ENCODE measurements at places on chromosomes 13 and 19. TPM values are rescaled to one million over a fixed set of nuclear protein-coding genes. Genes with fewer than 3 reads are reported as not detected.

CD37 gene
- 177 TPM for total RNA-seq

CEACAM20 gene
- total RNA-seq, result not detected

ERCC5 gene
- 75.8 TPM for total RNA-seq

GRCh38 chr13:35480346-35480745 is 3.9 kb upstream of the MAB21L1 start:
- DNase-seq, result no peak
- H3K27ac ChIP-seq, result no peak overlapping the region

- H3K27ac ChIP-seq, result peak overlapping the region; percentile 95
- peak overlapping the region; percentile 92 for H3K4me3 ChIP-seq
- H3K36me3 ChIP-seq, result peaks cover 4% of the 10 kb centered on the region
Measured at GRCh38 chr19:36013280-36014011, 567 bp downstream of the ALKBH6 start.

DNA sequence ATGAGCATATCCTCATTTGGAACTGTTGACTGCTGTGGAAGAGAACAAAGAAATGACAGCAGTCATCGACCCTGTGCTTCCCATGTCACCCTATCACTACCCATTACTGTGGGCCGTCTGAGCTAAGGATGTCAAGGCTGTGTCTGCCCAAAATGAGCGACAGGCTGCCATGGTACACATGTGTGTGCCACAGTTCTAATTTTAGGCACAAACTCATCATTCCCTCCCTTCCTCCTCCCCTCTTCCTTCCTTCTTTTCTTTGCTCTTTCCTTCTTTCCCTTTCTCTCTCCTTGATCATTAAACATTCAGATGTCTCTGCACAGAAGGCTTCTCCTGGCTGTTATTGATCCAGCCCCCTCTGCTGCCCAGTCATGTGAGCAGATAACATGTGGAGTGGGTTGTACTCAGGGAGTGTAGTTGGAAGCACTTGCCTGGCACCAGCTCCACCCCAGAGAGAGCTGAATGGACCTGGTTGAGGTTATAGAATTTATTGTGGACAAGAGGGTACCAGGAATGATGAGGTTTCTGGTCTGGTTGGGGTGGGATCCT is 6.3 kb downstream of the FGF9 start:
- no peak overlapping the region for H3K4me3 ChIP-seq
- H3K36me3 ChIP-seq, result no peaks in the 10 kb centered on the region
- H3K27me3 ChIP-seq, result peaks cover 41% of the 10 kb centered on the region

DNA sequence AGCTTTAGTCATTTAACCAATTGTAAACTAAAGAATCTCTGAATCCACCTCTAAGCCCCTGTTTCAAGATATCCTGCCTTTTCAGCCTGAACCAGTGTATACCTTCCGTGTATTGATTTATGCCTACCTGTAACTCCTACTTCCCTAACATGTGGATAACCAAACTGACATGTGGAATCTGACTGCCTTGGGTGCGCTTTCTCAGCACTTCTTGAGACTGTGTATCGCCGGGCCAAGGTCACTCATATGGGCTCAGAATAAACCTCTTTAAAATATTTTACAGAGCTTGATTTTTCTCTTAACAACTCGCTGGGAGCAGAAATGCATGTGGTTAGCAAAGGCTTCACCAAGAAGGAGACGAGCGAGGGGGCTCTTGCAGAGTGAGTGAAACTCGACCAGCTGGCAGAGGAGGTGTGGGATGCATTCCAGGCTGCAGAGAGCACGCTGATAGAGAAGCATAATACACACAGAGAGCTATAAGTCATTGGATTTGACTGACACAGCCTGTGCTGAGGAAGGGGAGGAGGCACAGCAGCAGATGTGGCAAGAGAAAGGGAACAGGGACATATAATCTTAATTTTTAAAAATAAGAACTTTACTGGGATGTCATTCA is 268.2 kb upstream of the MAB21L1 start:
- H3K4me3 ChIP-seq, result no peak overlapping the region
- DNase-seq, result no peak
- no peaks in the 10 kb centered on the region for H3K4me1 ChIP-seq
- no peak overlapping the region for H3K27ac ChIP-seq
- no peaks in the 10 kb centered on the region for H3K27me3 ChIP-seq

GRCh38 chr19:42422901-42423461 is 4.2 kb downstream of the LIPE start:
- H3K4me1 ChIP-seq, result peaks cover 38% of the 10 kb centered on the region
- peaks cover 5% of the 10 kb centered on the region for H3K36me3 ChIP-seq
- DNase-seq, result peak; percentile 70
- peak overlapping the region; percentile 90 for H3K27ac ChIP-seq
- peaks cover 3% of the 10 kb centered on the region for H3K27me3 ChIP-seq

- H3K4me3 ChIP-seq, result no peak overlapping the region
- no peaks in the 10 kb centered on the region for H3K36me3 ChIP-seq
- H3K27me3 ChIP-seq, result no peaks in the 10 kb centered on the region
- H3K27ac ChIP-seq, result peak overlapping the region; percentile 1
Measured at GRCh38 chr13:22017226-22017625, 346.4 kb downstream of the FGF9 start.

GRCh38 chr13:30053939-30054338 is 203.5 kb upstream of the UBL3 start:
- peaks cover 4% of the 10 kb centered on the region for H3K36me3 ChIP-seq
- peaks cover 5% of the 10 kb centered on the region for H3K27me3 ChIP-seq
- peaks cover 25% of the 10 kb centered on the region for H3K4me1 ChIP-seq
- no peak overlapping the region for H3K4me3 ChIP-seq
- no peak overlapping the region for H3K27ac ChIP-seq

DNA sequence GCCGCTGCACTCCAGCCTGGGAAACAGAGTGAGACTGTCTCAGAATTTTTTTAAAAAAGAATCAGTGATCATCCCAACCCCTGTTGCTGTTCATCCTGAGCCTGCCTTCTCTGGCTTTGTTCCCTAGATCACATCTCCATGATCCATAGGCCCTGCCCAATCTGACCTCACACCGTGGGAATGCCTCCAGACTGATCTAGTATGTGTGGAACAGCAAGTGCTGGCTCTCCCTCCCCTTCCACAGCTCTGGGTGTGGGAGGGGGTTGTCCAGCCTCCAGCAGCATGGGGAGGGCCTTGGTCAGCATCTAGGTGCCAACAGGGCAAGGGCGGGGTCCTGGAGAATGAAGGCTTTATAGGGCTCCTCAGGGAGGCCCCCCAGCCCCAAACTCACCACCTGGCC is at the start of gene KLK2:
TSS of gene KLK2 (plus strand) at position 384 of the 400 bp plus-strand sequence. CDS start 35 bp downstream, outside the sequence.
- no peak within 1 kb of the TSS for H3K27ac ChIP-seq
- no peak for DNase-seq
- H3K36me3 ChIP-seq, result no peaks in the 10 kb centered on the region
- peaks cover 17% of the 10 kb centered on the region for H3K27me3 ChIP-seq

GRCh38 chr19:49879243-49879963 is 1.9 kb downstream of the TBC1D17 start:
- peaks cover 12% of the 10 kb centered on the region for H3K36me3 ChIP-seq
- peak overlapping the region; percentile 9 for H3K4me3 ChIP-seq
- H3K27me3 ChIP-seq, result no peaks in the 10 kb centered on the region
- no peak for DNase-seq

- no peaks in the 10 kb centered on the region for H3K36me3 ChIP-seq
- H3K4me1 ChIP-seq, result peaks cover 4% of the 10 kb centered on the region
- H3K27ac ChIP-seq, result peak overlapping the region; percentile 77
Measured at GRCh38 chr19:48858984-48859710, 9.3 kb downstream of the PLEKHA4 start.

- no peak overlapping the region for H3K4me3 ChIP-seq
- H3K4me1 ChIP-seq, result no peaks in the 10 kb centered on the region
- H3K27me3 ChIP-seq, result no peaks in the 10 kb centered on the region
- no peak overlapping the region for H3K27ac ChIP-seq
- no peak for DNase-seq
Measured at GRCh38 chr13:31311921-31312320, 112.1 kb downstream of the B3GLCT start.

GRCh38 chr19:41698746-41699230 is 9.6 kb upstream of the CEACAM5 start:
- peaks cover 2% of the 10 kb centered on the region for H3K27me3 ChIP-seq
- H3K27ac ChIP-seq, result no peak overlapping the region
- no peaks in the 10 kb centered on the region for H3K4me1 ChIP-seq
- no peaks in the 10 kb centered on the region for H3K36me3 ChIP-seq

DNA sequence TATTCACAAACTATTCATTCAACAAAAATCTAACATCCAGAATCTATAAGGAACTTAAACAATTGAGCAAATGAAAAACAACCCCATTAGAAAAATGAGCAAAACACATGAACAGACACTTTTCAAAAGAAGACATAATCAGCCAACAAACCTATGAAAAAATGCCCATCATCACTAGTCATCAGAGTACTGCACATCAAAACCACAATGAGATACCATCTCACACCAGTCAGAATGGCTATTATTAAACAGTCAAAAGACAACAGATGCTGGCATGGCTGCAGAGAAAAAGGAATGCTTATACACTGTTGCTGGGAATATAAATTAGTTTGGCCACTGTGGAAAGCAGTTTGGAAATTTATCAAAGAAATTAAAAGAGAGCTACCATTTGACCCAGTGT is 487.6 kb downstream of the GPC6 start:
- no peak overlapping the region for H3K27ac ChIP-seq
- no peak for DNase-seq
- no peak overlapping the region for H3K4me3 ChIP-seq
- H3K4me1 ChIP-seq, result no peaks in the 10 kb centered on the region
- H3K36me3 ChIP-seq, result no peaks in the 10 kb centered on the region

DNA sequence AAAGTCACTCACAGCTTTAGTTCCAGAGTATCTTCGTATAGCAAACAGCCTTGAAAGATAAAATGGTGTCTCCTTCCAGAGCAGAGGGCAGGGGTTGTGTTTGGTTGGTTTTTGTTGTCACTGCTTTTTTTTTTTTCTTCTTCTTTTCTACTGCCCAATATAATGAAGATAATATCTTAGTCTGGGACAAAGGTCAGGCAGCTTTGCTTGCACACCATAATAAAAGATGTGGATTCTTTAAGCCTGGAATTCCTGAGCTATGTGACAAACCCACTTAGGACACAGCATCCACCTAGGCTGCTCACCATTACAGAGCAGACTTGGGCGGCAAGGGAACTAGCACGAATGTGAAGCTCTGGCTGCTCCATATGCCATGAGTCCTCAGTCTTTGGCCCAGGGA is 165.6 kb upstream of the MIR17HG start:
- no peaks in the 10 kb centered on the region for H3K27me3 ChIP-seq
- DNase-seq, result no peak
- H3K4me3 ChIP-seq, result no peak overlapping the region
- H3K27ac ChIP-seq, result no peak overlapping the region
- H3K36me3 ChIP-seq, result no peaks in the 10 kb centered on the region

DNA sequence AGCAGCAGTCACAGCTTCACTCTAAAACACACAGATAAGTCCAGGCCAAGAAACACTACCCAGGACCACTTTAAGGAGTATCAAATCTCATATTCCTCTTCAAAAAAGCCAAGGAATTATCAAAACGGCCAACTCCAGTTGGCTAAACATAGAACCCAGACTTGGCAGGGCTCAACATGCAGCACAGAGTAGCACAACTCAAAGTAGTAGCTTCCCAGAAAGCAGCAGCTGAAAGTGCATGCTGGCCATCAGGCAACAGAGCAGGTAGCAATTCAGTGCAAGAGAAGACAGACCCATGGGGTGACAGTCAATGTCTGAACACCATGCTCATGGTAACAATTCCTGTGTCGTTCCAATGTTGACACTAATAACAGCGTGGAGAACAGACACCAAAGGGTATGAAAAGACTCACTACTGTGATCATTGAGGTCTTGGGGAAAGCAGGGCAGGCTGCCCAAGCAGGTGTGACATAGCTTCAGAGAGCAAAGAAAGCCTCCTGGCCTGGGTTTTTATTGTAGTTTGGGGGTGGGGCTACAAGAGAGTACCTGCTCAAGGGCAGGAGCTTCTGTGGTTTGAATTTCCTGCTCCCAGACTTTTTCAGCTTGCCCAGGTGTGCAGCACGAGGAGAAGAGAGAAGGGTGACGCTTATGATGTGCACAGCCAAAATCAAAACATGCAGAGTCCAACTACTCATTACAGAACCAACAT is 6.2 kb downstream of the ZNF709 start:
- no peak for DNase-seq
- no peak overlapping the region for H3K27ac ChIP-seq
- H3K27me3 ChIP-seq, result no peaks in the 10 kb centered on the region
- no peak overlapping the region for H3K4me3 ChIP-seq
- peaks cover 15% of the 10 kb centered on the region for H3K4me1 ChIP-seq
- H3K36me3 ChIP-seq, result peaks cover 22% of the 10 kb centered on the region

DNA sequence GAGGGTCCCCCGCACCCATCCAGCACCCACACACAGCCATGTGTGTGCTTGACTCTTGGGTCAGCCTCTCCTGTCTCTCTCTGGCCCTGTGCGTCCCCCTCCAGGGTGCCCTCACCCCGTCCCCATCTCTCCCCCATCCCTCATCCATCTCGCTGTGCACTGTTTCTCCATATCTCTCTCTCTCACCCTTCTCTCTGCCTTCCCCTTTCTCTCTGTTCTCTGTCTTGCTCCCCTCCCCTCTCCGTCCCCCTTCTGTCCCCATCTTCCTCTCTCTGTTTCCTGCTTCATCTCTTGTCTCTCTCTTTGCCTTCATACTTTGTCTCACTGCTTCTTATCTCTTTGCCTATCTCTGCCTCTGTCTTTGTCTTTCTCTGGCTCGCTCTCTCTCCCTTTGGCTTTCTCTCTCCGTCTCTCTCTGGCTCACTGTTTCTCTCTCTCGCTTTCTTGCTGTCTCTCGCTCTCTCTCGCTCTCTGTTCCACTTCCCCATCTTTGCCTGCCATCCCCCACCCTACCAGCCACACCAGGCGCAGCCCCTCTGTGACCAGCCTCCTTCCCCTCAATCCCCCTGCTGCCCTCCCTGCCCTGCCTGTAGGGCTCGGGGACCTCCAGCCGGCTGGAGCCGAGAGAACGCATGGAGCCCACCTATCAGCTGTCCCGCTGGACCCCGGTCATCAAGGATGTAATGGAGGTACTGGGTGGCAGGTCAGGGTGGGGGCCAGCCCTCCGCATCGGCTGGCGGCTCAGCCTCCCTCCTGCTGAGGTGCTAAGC is 8.9 kb downstream of the STXBP2 start:
- H3K27me3 ChIP-seq, result peaks cover under 1% of the 10 kb centered on the region
- no peak for DNase-seq
- H3K4me3 ChIP-seq, result no peak overlapping the region
- H3K4me1 ChIP-seq, result no peaks in the 10 kb centered on the region

DNA sequence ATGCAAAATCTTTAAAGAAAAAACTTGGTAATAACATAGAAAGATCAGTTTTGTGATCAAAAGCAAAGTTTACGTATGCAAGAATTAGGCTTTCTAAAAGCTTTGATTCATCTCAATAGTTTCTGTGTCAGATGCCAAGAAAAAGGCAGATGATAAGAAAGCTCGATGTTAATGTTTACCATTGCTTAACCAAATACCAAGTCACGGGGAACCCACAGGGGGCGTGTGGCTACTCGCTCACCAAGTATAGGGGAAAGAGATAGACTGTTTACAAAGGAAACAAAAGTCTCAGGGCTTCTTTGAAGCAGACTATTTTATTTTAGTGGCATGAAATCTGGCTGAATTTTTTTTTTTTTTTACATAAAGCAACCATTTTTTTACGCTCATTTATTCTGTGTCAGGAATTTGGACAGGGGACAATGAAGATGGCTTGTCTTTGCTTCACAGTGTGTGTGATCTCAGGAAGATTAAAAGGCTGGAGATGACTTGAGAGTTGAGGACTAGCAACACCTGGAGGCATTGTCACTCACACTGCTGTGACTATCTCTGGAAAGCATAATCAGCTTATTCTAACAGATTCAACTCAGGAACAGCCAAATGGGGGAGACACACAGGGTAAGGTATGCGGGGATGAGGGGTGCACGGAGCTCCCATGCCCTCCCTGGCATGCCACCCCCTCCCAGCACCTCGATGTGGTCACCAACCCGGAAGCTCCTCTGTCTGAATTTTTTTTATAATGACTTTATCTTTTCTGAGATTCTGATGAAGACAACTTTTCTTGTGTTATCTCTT is 24.9 kb downstream of the RCBTB1 start:
- H3K27me3 ChIP-seq, result no peaks in the 10 kb centered on the region
- H3K27ac ChIP-seq, result no peak overlapping the region
- no peak overlapping the region for H3K4me3 ChIP-seq
- H3K4me1 ChIP-seq, result no peaks in the 10 kb centered on the region
- H3K36me3 ChIP-seq, result peaks cover 32% of the 10 kb centered on the region
